NCI-H748 treated with DMSO at 0.1 percent for 48 hours (cell line): ENCODE measurements at places on chromosomes 3 and 15.
A peak's percentile ranks its signal among the peaks of the same experiment; 100 is the strongest.

DNA sequence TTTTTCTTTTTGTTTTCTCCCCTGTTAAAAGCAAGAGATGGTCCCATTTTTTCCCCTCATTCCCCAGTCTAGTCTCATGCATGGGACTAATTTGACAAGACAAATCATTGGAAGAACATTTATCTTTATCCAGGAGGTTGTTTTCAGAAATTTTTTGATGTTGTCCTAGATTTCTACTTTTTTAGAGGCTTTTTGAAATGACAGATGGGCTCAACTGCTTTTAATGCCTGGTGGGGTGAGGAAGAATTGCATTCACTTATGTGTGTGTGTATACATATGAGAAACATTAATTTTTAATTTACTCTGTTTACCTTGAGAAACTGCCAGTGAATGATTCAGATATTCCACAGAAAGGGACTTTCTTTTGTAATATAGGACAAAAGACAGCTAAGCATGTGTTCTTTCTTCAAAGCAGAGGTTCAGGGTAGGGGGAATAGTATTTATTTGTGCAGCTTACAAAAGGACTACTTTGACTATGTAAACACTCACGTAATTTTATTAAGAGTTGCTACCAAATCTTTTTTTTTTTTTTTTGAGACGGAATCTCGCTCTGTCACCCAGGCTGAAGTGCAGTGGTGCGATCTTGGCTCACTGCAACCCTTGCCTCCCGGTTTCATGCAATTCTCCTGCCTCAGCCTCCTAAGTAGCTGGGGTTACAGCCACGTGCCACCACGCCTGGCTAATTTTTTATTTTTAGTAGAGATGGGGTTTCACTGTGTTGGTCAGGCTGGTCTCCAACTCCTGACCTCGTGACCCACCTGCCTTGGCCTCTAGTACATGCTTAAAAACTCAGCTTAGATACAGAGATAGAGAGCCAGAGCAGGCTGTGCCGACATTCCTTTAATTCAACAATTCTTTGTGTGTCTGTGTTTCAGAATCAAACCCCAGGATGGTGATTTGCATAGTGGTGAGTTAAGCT is 130.1 kb upstream of the RARB start:
- no peak for DNase-seq

- peak; percentile 10 for DNase-seq
Observed at GRCh38 chr3:138479438-138479863, 45.0 kb downstream of the ESYT3 start.

DNA sequence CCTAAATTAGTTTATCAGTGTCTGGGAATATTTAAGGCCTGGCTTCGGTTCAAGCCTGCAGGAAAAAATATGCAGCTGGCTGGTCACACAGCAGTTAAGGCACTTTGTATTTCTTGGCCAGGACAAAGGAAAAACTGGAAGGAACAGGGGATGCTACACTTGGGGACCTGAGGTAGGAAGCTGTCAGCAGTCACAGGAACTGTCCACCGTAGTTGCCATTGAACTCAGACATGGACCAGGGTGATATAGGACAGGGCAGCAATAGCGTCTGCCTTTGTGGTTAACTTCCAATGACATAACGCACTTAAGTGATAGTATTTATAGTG is 49.1 kb downstream of the NR1D2 start:
- no peak for DNase-seq

GRCh38 chr15:28107111-28107903 is 8.2 kb upstream of the OCA2 start:
- no peak for DNase-seq

DNA sequence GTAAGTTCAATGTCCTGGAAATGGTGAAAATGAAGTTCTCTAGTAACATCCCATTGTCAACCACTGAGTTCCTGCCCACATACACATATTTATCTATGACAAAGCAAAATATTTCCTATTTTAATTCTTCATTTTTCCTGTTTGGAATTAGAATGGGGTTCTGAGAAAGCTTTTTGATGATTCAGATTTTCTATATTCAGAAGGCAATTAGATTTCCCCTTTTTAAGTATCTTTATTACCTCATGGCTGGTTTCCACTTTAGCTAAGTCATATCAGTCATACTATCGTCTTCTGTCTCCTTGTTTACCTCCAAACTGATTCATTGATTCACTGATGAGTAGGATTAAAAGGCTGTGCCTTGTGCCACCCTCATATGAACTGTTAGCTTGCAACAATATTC is 17.9 kb downstream of the ETFA start:
- no peak for DNase-seq

DNA sequence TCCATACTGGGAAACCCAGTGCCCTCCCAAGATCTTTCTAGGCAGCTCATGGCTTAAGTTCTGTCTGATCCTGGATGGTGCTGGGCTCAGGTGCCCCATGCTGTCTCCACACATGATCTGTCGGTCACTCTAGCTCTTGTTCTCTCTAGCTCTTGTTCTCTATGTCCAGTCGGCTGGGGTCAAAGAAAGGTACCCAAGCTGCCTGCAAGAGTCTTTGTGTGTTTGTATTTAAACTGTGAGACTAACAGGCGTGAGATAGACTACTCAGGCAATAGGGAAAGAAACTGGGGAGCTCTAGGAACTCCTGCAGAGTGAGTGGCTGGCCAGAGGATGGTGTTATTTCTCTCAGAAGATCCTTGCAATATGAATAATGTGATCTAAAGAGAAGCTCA is 40.2 kb downstream of the GPR156 start:
- DNase-seq: no peak

GRCh38 chr3:169122416-169122815 is 541.1 kb downstream of the MECOM start:
- DNase-seq: no peak
